Panc1 (cell line): ENCODE measurements at places on chromosomes 12 and 14. TPM values are rescaled to one million over a fixed set of nuclear protein-coding genes. Genes with fewer than 3 reads are reported as not detected.

GRCh38 chr12:32455607-32456071 lies 56.3 kb downstream of the FGD4 start:
- H3K4me3 ChIP-seq, result peak overlapping the region; percentile 9
- no peaks in the 10 kb centered on the region; the same call in 1 of the 2 replicates for H3K27me3 ChIP-seq
- H3K27ac ChIP-seq, result no peak overlapping the region
- DNase-seq, result peak; percentile 55
- no peaks in the 10 kb centered on the region for H3K36me3 ChIP-seq
- H3K4me1 ChIP-seq, result peaks cover 38% of the 10 kb centered on the region

- no peaks in the 10 kb centered on the region for H3K27me3 ChIP-seq
- H3K27ac ChIP-seq, result no peak overlapping the region
- H3K4me1 ChIP-seq, result no peaks in the 10 kb centered on the region
Measured at GRCh38 chr12:15494329-15495046, 172.2 kb downstream of the PTPRO start.

Gene ADAMTS20
- not detected for total RNA-seq

Gene KERA
- total RNA-seq, result not detected

Gene TMEM106C
- total RNA-seq, result 93.7 TPM

Gene FAM90A1
- total RNA-seq, result not detected

Gene IRAK3
- total RNA-seq, result 2.4 TPM

Gene HIP1R
- 36.7 TPM for total RNA-seq
